ENCODE measurements at places on chromosomes 12 and 14.

GRCh38 chr12:56417739-56418138 is 31.5 kb downstream of the TIMELESS start:
- no peak for DNase-seq

DNA sequence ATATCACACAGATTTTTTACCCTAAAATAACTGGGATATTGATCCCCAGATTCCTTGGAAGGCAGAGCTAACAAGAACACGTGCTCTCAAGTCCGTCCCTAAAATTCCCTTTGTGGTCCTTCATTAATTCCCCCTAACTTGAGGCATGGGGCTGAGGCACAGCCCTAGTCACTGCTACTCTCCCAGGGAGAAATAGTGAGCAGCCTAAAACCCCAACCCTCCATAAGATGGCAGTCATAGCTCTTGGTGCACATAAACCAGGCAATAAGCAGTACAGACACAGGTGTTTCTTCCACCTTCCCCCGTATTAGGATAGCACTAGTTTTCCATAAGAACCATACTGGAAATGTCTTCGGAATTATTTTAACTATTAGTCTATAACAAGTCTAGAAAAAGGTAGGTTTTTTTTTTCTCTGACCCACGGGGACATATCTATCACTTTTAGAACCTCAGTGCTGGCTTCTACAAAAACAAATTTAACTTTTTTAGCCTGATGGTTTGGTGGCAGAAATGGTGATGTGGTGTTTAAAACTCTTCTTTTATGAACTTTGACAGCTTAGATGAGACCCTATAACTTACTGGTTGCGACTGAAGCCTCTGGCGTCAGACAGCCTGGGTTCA is 3.1 kb upstream of the ARHGEF40 start:
- DNase-seq, result no peak

- DNase-seq, result no peak
Measured at GRCh38 chr12:108312693-108313189, 26.4 kb downstream of the CMKLR1 start.

- no peak for DNase-seq
Measured at GRCh38 chr12:42568952-42569915, 20.3 kb downstream of the PRICKLE1 start.

- no peak for DNase-seq
Measured at GRCh38 chr12:72493407-72493806, 221.2 kb downstream of the TRHDE start.

DNA sequence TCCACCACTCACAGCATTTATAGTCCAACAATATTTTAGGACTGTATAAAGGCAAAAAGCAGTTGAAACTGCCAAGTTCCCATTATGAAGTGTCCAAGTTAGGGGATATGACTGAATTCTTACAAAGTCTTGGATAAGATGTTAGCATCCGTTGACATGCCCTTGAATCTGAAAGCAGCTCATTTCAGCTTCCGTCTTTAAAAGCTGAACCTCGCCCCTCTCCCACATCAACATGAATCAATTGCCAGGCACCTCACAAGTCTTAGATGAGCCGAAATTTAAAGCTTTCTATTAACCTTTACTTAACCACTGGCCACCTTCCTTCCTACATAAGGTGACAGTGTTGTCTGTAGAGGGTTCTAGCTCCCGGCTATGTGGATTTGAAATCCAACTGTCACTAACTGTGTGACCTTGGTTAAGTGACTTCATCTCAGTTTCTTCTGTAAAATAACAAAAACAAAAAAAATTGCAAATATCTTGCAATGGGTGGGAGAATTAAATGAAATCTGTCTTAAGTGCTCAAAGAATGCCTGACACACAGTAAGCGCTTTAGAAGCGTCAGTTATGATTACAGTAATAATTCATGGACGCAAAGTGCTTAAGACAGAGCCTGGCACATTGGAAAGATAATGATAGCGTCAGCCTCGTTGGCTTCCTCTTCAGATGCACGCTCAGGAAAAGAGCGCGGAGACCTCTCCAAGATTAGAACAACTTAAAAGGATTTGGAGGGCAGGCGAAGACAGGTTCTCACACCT is 1.2 kb downstream of the PPP1CC start:
- no peak for DNase-seq

GRCh38 chr12:69563166-69563762 is 22.0 kb upstream of the CCT2 start:
- DNase-seq, result no peak

DNA sequence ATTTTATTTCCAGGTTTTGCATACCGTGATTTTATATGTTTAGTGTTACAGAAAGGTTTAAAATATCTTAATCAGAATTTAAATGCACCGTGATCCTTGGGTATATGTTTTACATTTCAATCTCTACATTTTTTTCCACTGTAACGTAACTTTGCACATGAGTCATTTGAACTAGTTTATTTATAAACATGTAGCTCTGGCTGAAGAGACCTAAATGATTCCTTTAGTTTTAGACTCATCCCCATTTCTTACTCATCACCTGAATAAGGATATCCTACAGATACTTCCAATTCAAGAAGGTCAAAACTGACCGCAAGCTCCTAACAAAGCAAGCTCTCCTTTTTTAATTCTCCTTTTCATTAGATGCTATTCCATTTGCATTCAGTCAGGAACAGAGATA is 42.7 kb upstream of the SLC6A15 start:
- no peak for DNase-seq

DNA sequence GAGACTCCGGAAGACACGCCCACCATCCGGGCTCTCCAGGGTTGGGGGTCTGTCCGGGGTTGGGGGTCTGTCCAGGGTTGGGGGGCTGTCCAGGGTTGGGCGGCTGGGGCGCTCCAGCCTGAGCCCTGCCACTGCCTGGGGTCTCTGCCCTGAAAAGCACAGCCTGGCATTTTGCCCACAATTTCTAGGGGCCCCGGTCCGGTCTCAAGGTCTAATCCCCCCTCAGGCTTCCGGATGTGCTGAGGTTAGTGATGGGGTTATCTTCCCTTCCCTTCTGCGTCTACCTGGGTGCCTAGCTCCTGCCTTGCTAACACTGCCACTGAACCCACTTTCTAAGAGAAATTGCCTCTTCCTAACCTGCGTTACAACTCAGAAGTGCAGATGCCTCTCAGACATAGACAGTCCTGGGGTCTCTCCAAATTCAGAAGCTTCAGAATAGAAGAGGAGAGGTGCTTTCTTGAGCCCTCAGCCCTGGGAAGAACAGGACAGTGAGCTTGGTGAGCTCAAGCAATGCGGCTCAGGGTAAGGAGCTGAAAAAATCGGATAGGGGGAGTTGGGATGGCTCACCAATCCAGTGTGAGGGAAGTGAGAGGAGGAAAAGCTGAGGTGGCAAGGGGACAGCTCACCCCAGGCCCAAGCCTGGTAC is 5.7 kb downstream of the LHX5 start:
- no peak for DNase-seq

GRCh38 chr14:69137843-69138535 is 14.9 kb downstream of the DCAF5 start:
- DNase-seq, result no peak

GRCh38 chr12:51195841-51196240 is 22.0 kb downstream of the POU6F1 start:
- no peak for DNase-seq

- no peak for DNase-seq
Measured at GRCh38 chr12:50099302-50100008, 4.4 kb upstream of the GPD1 start.

DNA sequence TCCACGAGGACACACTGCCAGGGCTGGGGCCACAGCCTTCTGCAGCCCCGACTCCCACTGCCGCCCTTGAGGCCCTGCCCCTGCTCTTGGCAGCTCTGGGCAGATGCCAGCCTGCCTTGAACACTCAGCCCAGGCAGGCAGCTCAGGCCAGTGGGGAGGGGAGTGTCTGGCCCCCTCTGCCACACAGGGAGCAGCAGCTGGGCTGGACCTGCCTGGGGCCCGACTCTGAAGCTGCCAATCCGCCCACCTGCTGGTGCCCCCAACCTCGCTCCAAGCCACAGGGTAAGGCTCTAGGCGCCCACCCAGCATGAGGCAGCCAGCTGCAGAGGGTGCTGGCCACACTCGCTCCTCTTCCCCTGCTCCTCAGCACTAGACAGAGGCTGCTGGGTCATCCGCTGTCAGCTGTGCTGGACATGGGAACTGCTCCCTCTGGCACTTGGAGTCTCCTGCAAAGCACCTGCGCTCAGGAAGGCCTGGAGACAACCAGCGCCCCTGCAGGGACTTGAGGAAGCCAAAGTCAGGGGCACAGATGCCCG is 24.6 kb upstream of the NUDT14 start:
- no peak for DNase-seq

DNA sequence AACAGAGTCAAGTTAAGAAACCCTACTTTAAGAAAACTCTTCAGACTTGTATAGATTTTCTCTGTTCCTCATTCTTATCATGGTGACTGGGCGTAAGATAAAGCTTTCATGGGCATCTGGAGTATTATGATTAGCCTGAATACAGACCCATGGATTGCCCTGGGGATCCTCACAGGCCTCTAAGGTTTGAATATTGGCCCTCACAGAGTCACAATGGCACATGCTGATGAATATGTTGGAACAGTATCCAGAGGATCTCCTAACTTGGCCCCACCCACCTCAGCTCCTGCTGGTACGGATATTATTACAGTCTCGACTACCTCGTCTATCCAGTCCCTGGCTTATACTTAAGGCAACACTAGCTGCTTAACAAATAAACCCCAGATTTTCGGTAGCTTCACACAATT is 8.1 kb downstream of the OSBPL8 start:
- DNase-seq, result no peak

DNA sequence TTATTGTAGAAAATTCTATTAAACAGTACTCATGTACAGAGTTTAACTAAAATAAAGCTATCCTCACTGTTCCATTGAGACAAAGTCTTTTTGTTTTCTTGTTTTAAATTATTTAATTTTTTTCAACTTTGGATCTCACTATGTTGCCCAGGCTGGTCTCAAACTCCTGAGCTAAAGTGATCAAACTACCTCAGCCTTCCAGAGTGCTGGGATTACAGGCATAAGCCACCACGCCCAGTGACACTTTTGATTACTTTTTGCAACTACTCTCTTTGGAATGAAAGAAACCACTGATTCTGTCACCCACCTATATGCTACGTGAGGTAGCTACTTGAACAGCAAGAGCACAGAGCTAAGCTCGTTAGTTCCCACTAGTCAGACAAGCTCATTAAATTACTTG is 17.1 kb downstream of the ZFC3H1 start:
- DNase-seq, result no peak

DNA sequence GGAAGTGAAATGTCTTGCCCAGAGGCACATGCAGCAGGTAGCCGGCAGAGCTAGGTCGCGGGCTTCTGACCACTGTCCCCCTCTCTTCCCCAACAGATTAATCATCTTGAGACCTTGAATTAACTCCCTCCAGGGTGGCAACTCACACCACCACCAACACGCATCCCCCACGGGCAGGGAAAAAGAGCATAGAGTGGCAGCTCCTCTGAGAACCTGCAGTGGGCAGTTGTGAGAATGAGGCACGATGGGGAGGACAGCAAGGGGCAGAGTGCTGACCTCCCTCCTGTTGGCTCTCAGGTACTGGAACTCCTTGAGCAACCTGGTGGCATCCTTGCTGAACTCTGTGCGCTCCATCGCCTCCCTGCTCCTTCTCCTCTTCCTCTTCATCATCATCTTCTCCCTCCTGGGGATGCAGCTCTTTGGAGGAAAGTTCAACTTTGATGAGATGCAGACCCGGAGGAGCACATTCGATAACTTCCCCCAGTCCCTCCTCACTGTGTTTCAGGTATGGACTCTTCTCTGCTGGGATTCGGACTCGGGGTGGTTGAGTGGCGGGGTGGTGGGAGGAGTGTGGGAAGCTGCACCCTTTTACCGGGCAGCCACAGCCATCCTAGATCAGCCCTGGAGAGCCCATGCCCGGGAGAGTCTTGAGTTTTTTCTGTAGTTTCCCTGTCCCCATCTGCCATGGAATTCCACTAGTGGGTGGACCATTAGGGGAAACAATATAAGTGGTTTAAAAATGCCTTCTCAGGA is 213.3 kb upstream of the FKBP4 start:
- no peak for DNase-seq

DNA sequence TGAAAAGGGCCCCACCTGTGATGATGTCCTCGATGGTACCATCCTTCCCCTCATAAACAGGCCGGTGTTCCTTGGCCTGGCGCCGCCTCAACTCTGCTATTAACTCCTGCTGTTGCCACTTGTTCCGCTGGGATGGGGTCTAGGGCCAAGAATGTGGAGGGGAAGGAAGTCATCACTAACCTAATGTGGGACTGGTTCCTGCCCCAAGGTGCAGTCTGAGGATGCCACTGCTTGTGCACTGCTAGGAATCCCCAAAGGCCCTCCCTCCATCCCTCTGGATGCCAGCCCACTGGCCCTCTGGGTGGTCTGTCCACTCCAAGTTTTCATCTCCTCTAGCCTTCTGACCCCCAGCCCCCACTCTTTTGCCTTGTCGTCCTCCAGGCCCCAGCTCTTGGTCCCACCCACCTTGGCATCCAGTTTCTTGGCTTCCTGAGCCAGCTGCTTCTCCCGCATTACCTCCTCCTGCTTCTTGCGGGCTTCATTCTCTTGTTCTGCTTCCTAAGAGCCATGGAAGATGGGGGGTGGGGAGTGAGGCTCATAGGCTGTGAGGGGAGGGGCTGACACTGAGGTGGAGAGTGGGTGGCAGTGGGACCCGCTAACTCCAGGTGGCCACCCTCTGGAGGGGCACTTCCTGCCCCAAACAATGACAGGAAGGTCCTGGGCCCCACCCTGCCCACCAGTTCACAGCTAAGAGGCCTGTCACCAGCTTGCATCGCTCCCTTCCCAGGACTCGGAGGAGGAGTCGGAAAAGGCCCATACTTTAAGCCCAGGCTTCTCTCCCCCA is 23.7 kb downstream of the PRPF40B start:
- no peak for DNase-seq

- DNase-seq, result no peak
Measured at GRCh38 chr12:69466867-69467266, 3.3 kb upstream of the FRS2 start.

- DNase-seq, result peak; percentile 59
Measured at GRCh38 chr12:6426882-6427671, 17.7 kb upstream of the CD27 start.

DNA sequence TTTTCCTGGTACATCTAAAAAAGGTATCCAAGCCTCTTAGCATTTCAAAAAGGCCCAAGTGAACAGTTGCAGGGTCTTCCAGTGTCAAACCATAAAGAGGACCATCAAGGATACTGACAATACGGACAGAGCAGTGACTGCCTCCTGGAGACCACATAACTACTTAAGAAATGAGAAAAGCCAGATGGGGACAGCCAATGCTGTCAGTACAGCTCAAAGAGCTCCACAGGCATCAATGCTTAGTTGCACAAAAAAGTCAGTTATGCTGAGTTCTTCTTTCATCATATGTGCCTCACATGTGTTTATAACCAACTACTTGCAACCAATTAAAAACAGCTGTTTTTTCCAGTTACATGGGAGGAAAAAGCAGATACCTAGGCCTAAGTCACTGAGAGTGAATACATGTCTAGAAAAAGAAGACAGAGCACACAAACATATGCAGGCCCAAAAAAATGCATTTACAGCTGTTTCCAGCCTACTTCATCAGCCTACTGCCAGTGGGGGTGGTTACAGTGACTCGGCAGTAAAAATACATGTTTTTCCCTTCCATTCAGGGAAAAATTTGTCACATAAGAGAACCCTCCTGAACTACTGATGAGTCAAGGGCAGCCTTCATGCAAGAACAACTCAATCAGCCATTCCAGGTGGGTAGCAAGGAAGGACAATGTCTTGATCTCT is 84.0 kb downstream of the DCAF5 start:
- DNase-seq, result no peak
